Renal pelvis (tissue), 12 donors: ENCODE measurements at places on chromosomes 2 and 18. TPM values are rescaled to one million over a fixed set of nuclear protein-coding genes. Genes with fewer than 3 reads are reported as not detected.

DNA sequence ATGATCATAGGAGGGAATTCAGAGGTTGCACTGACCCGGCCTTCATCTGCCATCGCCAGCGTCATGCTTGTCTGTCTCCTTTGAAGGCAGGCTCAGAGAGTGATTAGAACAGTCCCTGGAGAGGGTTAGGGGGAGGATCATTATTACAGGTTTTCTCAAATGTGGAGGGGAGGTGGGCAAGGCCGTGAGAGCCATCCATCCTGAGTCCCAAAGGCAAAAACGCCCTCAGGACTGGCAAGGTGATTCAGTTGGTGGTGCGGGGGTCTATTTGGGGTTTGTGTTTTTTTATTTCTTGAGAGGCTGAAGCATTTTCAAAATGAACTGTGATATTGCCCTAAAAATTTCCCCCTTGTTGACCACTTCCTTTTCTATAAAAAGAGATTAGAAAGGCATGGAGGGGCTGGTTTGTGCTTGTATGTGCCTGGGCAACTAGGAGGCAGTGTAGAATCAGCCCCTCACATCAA is 39.3 kb upstream of the GYPC start:
- DNase-seq, result no peak

- DNase-seq, result no peak
Observed at GRCh38 chr2:58215429-58215828, 25.7 kb downstream of the FANCL start.

GRCh38 chr2:31227110-31227509 is 6.8 kb upstream of the EHD3 start:
- no peak for DNase-seq

The AQP12A gene
- 0.33 TPM for polyA plus RNA-seq

GRCh38 chr2:193482557-193482956 is 1287.8 kb upstream of the TMEFF2 start:
- DNase-seq, result no peak

DNA sequence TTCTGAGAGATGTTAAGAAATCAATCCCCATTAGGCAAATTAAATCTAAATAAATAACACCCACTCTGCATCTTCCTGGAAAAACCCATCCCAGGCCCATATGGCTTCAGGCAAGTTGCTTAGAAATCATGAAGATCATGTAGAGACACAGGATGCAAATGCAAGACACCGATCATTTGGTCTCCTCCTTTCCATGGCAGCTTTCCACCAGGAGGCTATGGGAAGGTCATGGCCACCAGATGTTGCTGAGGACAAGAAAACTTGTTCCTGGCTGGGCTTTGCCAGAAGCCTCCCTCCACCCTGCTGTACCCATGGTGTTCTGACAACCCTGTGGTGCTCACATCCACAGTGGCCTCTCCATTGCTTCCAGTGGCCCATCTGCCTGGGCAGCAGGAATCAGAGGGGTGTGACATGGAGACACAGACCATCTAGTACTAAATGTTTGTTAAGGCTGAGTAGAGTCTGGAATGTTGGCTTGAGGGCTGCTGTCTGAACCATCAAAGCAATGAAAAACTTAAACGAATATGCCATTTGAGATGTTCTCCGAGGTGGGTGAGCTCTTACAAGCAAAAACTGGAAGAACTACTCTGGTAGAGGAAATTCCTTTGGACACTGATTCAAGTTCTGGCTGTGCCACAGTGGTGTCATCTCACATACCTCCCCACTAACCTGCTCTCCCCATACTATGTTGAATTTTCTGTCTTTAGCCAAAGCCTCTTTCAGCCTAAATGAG is 293.2 kb downstream of the TNS1 start:
- no peak for DNase-seq

The TMEM247 gene
- not detected for polyA plus RNA-seq

GRCh38 chr2:117378653-117379052 is 435.8 kb upstream of the DDX18 start:
- DNase-seq, result no peak

The HAAO gene
- polyA plus RNA-seq, result 49.0 TPM

- no peak for DNase-seq
Observed at GRCh38 chr2:67917332-67918054, 145.3 kb downstream of the C1D start.

DNA sequence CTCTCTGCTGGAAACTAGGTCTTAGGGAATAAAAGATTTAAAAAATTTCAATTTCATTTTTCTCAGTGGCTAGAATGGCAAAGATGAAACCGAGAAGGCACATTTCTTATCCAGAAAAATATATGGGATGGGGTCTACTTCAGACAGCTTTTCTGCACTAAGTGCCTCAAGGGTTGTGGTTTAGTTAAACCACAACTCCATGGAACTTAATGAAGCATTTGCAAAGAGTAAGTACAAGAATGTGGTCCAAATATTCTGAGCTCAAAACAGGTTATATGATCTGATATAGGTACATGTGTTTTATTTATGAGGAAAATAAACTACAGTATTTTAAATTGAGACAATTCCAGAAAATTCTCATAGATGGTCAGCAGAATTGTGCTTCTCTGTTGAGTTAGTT is 101.8 kb upstream of the FZD5 start:
- no peak for DNase-seq

The ILKAP gene
- 41.4 TPM for polyA plus RNA-seq

GRCh38 chr2:200449149-200449548 is 60.7 kb downstream of the KCTD18 start:
- DNase-seq, result no peak

GRCh38 chr2:240462073-240462706 is 26.7 kb downstream of the GPC1 start:
- no peak for DNase-seq

- no peak for DNase-seq
Observed at GRCh38 chr2:82411071-82411470, 2048.0 kb downstream of the SUCLG1 start.

The EN1 gene
- polyA plus RNA-seq, result not detected

The PIAS2 gene
- 27.4 TPM for polyA plus RNA-seq

GRCh38 chr2:166118180-166118579 is 9.6 kb downstream of the SCN1A start:
- DNase-seq, result no peak

The TEKT4 gene
- polyA plus RNA-seq, result 0.36 TPM

DNA sequence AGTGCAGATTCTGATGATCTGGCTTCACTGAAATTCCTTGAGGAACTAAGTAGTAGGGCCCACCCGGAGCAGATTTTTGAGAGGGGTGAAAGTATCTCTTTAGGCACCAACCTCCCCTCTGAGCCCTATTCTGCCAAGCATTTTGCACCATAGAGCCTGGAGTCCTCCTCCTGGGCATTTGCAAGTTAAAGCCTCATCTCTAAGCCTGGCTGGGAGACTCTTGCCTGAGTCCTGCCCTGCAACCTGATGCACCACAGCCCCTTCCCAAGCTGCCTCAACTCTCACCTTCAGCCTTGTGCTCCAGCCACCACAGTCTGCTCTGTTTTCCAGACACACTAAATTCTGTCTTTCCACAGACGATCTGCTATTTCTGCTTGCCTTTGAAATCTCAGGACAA is 79.6 kb upstream of the PKDCC start:
- no peak for DNase-seq

- DNase-seq, result no peak
Observed at GRCh38 chr2:150007815-150008430, 420.3 kb upstream of the MMADHC start.

DNA sequence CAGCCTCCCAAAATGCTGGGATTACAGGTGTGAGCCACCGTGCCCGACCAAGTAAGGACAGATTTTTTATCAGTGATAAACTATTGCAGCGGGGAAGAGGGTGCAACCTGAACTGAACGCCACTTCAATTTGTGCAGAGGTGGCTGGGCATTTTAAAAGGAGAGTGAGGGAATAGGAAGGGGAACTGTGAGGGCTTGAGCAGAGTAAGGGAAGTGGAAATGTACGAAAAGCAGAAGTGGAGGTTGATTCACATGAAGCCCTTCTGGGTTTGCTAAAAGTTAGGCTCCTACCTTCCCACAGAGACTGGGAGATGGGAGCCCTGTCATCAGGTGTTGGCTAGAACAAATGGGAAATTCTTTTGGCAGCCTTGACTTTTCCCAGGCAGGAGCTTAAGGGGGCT is 6.1 kb downstream of the STK11IP start:
- DNase-seq, result no peak

GRCh38 chr2:71216501-71216900 is 10.4 kb downstream of the PAIP2B start:
- DNase-seq, result no peak

DNA sequence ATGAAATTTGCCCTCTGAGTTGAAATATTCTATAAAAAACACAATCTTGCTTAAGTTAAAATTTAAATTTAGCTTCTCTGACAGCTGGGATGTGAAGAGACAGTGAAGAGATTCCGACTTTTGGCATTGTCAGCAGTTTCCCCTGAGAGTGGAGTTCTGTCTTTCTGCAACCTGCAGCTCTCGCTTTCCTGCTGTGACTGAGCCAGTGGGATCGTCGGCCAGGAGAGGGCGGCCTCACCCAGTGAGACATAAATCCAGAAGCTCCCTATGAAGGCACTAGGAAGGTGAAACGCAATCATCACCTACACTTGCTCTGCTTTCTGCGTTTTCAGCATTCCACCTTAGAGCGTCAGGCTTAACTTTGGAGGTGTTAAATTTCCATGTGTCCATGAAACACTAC is 75.4 kb upstream of the HNMT start:
- peak; percentile 9 for DNase-seq

The RGPD3 gene
- 0.34 TPM for polyA plus RNA-seq

DNA sequence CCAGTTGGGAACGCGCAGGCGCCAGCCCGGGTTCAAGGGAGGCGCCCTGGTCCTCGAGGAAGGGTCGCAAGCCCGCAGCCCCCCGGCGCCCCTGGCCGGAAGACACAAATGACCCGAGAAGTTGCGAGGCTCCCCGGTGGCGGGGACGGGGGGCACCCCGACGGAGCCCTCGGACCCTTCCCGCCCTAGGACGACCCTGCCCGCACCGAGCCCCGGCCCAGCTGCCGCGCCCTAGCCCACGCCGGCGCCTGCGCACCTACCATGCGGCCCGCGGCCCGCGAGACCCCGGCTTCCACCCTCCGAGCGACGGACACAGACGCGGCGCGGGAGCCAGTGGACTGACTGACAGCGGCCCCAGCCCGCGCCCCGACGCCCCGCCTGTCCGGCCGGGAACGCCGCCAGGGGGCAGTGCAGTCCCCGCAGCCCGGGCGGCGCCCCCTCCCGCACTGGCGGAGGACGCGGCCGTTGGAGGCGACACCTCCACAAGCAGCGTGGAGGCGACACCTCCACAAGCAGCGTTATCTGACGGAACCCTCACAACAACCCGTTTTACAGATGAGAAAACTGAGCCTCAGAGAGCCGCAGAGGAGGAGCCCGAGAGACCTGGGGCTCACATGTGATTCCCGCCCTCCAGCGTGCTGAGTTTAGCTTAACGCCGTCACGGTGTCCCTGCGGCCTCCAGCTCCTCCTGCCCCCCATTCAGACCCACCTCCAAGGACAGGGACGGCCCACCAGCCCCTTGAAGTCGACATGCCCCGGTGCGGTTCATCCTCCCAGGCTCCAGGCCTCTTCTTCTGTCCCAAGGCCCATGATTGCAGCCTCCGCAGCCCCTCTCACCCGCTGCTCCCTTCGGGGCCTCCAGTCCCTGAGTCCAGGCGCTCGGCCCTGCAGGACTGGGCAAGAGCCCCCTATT is at the start of gene NMUR1:
NMUR1 (minus strand) TSS at position 347 of the 913 bp plus-strand sequence; CDS start at position 263, 84 bp downstream.
- DNase-seq, result no peak

- DNase-seq, result no peak
Observed at GRCh38 chr2:26002632-26003310, 20.5 kb upstream of the KIF3C start.

The DPP4 gene
- polyA plus RNA-seq, result 121 TPM

- no peak for DNase-seq
Observed at GRCh38 chr2:205720451-205720902, 38.2 kb downstream of the NRP2 start.

DNA sequence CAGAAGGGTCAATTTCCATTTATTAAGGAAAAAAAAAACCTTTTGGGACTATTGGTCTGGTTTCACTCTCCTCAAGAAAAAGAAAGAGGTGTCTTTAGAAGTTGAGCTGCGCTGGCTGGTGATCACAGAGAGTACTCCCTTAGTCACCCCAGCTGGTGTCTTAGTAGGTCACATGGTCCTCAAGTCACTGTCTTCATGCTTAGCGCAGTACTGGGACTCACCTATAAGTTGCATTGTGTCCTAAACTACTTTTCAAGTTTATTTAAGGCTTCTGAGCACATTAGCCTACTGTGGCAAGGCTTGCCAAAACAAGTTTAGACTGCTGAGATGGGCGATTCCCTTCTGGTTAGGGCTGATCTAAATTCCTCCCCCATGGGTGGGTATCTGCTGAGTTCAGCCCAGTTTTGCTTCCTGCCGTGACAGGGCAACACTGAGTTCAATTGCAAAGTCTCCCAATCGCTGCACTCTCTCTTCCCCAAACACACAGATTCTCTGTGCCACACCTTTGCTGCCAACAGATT is 824.9 kb upstream of the CRIM1 start:
- DNase-seq, result no peak

DNA sequence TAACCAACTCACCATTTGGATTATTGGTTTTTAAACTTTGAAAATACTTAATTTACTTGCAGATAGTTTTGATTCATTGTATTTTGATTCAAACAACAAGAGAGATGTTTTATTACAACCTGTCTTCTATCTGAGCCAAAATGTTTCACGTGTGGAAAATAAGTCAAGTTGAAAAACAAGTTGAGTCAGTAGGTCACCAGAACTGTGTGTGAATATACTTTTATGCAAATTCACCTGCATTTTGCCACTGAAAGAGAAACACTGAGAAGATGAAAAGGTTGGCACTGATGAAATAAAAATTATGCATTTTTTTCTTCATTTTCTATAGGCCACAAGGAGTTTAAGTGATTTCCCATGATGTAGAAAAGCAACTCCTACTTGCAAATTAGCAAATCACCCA is 68.3 kb downstream of the ICOS start:
- DNase-seq, result no peak

DNA sequence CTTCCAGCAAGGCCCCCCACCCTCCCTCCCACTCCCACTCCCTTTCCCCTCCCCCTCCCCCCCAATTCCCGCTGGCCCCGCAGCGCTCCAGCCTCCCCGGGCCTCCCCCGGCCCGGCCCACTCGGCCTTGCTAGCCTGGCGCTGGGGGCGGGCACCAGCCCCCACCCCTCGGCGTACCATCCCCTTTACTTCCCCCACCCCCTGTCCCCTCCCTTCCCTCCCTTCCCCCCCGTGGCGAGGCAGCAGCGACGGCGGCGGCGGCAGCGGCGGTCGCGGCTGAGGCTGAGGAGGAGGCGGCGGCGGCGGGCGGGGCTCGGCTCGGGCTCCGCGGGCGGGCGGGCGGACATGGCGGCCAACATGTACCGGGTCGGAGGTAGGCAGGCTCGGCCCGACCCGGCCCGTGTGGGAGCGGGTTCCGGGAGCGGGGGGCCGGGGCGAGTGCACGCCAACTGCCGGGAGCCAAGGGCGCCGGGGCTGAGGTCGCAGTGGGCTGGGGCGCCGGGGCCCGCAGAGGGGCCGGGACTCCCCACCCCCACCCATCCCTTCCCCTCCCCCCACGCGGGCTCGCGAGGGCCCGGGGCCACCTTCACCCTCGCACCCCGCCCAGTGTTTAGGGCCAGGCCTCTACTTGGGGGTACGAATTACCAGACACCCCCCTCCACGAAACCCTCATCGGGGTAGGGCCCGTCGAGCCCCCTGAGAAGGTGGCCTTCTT is at the start of gene MTA3:
MTA3 (plus strand) TSS at position 232 of the 715 bp plus-strand sequence; CDS start at position 346, 114 bp downstream.
- peak; percentile 66 for DNase-seq

The DCDC2C gene
- polyA plus RNA-seq, result not detected
